ENCODE measurements at places on chromosomes 13 and 19.
A peak's percentile ranks its signal among the peaks of the same experiment; 100 is the strongest.

DNA sequence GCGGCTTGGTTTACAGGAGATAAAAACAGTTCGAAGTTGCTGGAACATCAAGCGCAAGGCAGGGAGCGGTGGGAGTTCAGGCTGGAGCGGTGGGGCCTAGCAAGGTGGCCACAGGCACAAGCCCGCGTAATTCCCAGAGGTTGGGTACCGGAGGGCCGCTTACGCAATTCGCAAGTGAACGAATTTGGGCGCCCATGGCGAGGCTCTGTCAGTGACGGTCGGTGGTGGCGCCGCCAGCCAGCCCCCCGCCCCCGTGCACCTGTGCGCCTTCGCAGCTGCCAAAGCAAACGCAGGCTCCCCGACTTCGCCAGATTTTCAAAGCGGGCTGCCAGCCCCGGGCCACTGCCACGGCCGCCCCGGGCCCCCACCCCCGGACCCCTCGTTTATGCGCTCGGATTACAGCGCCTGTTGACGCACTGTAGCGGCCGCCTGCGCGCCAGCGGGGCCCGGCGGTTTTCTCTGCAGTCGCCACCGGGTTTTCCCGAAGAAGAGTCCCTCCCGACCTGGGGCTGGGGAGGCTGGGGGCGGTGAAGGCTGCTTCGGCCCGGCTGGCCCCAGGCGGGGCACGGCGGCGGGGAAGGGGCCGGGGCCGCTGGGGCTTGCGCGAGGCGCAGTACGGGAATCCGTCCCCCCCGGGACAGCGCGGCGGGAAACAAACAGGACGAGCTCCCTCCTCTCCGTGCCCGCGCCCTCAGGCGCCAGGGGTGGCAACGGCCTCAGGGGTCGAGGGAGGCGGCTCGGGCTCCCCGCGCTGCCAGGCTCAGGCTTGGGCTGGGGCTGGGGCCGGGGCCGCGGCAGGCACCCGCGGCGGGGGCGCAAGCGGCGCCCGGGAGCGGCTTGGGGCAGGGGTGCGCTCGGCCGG lies 709 bp downstream of the N4BP2L1 start:
- DNase-seq: peak; percentile 41

DNA sequence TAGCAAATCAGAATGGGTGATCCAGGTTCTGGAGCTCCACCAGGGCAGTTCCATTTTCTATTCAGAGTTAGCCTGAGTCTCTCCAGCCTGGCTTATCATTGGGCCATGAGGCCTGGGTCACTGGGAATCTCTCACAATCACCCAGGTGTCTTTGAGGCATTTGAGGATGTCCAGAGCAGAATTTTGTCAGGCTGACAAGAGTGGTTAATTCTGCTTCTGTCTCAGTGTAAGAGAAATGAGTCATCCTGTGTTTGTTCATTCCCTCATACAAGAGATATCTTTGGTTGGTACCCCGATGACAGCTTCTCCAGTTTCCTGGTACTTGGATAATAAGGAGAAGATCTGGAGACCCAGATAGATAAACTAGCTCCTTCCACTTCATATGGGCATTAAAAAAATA lies 10.4 kb downstream of the ZNF93 start:
- no peak for DNase-seq

DNA sequence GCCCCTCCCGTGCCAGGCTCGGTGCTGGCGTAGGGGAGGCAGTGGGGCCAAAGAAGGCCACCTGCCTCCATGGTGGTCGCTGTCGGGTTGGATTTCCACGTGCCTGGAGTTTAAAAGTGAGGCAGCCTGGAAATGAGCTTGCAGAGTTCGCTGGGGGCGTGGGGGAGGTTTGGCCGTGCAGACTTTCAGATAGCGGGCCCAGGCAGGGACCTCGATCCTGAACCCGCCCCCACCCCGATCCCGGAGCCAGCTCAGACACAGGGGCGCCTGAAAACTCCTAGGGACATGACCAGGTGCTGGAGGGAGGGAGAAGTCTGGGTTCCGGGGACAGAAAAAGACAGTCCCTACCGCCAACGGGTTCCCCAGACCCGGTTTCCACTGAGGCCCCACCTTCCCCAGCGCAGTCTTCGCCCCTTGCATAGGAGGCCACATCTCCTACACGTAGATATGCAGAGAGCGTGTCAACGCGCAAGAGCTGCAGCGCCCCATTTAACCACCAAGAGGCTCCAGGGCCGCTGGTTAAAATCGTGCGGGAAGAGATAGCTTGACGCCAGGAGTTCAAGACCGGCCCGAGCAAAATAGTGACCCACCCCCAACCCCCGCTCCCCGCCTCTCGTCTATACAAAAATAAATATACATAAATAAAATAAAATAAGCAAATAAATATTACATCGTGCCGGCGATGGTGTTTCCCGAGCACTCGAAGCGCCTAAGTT lies 8.5 kb downstream of the CCDC8 start:
- DNase-seq: no peak

DNA sequence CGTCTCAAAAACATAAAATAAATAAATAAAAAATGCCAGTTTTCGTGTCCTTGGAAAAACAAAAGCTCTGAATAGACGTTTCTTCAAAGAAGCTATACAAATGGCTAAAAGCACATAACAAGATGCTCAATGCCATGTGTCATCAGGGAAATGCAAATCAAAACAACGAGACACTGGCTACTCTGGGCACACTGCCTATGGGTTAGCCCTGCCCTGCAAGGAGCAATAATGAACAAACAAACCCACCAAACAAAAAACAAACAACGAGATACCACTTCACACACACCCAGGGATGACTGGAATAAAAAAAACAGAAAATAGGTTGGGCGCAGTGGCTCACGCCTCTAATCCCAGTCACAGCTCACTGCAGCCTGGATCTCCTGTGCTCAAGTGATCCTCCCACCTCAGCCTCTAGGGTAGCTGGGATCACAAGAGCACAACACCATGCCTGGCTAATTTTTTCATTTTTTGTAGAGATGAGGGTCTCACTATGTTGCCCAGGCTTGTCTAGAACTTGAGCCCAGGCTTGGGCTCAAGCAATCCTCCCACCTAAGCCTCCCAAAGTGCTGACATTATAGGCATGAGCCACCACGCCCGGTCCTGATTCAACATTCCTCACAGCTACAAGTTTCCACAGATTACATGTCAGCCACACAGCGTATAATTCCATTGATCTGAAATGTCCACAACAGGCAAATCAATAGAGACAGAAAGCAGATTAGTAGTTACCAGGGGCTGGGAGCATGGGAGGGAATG lies 15.5 kb upstream of the ISYNA1 start:
- DNase-seq: no peak

GRCh38 chr13:103187721-103188156 lies 121.5 kb upstream of the SLC10A2 start:
- no peak for DNase-seq

GRCh38 chr13:111537843-111538499 lies 217.5 kb downstream of the TEX29 start:
- no peak for DNase-seq

DNA sequence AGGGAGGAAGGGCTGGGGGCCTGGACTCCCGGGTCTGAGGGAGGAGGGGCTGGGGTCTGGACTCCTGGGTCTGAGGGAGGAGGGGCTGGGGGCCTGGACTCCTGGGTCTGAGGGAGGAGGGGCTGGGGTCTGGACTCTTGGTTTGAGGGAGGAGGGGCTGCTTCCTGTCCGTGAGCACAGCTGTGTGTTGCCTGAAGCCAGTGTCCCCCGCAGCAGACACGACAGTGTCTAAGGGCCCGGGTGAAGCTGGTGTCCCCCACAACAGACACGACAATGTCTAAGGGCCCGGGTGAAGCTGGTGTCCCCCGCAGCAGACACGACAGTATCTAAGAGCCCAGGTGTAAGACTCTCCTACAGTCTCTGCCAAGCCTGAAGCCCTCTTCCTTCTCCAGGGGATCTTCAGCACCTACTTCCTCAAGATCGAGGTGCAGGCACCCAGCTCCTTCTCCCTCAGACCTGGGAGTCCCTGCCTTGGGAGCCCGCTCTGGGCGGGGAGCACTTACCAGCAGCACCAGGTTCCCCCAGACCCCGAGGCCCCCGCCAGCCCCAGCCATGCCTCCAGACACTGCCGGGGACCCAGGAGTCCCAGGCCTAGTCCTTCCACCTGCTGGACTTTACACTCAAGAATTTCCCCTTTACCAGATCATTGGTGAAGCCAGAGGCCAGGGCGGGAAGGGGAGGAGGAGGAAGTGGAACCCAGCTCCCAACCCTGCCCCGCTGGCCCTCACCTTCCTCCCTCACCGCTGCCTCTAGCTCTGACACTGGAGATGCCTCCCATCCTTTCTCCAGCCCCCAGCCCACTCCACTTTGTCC lies at the start of gene PTPRH:
Gene PTPRH (minus strand): TSS at position 622 of the 813 bp plus-strand sequence. CDS start 68 bp downstream, at position 554.
- no peak for DNase-seq

- no peak for DNase-seq
Observed at GRCh38 chr13:26957182-26957581, 196.6 kb upstream of the GPR12 start.

GRCh38 chr13:40408602-40409001 lies 257.8 kb downstream of the FOXO1 start:
- DNase-seq: no peak

- DNase-seq: no peak
Observed at GRCh38 chr19:41868120-41868988, 8.3 kb downstream of the RPS19 start.

- no peak for DNase-seq
Observed at GRCh38 chr13:42498521-42498920, 75.4 kb upstream of the TNFSF11 start.

DNA sequence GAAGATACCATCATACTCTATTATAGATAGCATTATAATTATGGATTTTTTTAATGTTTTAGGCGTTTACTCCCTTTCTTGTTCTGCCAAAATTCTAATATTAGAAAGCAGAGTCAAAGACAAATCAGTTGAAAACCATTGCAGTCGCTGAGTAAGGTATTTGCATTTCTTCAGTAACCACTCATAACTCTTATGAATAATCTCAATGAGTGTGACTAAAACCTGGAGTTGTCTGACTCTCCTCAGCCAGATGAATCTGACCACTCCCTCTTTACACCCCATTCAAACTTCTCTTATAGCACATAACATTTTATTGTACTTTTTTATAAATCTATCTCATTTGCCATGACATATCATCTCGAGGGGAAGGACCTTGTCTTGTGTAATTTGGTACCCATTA lies 1006.5 kb downstream of the DIAPH3 start:
- no peak for DNase-seq

DNA sequence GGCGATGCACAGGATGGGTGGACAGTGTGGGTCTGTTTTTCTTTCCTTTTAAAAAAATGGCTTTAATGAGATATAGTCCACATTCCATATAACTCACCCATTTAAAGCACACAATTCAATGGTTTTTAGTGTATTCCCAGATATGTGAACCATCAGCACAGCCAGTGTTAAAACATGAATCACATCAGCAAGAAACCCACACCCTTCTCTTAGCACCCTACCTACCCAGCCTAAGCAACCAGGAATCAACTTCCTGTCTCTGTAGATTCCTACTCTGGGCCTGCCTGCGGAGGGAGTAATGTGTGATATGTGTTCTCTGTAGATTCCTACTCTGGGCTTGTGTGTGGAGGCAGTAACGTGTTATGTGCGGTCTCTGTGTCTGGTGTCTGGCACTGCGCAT lies 11.9 kb downstream of the TMEM255B start:
- DNase-seq: no peak

DNA sequence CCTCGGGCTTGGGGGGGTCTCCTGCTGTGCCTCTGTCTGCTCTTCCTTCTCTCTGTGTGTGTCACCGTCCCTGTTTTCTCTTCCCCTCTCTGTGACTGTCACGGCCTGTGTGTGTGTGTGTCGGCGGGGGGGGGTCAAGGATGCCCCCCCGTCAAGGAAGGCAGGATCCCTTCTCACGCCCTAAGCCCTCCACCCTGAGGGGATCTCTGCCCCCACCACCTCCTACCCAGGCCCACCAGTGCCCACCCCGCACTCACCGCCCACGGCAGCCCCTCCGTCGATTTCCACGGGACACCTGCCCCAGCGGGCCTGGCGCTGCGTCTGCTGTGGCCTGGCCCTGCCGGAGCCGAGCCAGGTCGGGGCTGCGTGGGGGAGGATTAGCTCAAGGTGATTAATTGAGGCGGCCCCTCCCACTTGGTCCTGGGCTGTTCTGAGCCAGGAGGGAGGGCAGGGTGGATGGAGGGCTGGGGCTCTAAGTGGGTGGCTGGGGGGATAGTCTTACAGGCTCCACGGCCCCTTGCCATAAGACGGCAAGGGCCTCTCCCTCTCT lies at the start of gene RAX2:
Gene RAX2 (minus strand): TSS at position 323 of the 550 bp plus-strand sequence. CDS start 486 bp downstream, outside the sequence.
- DNase-seq: no peak
